ENCODE measurements at places on chromosomes 3 and 15.

GRCh38 chr15:88400084-88400483, 67.1 kb downstream of the MRPL46 start:
- no peaks in the 10 kb centered on the region for H3K27me3 ChIP-seq
- no peaks in the 10 kb centered on the region for H3K36me3 ChIP-seq
- no peak overlapping the region for H3K27ac ChIP-seq
- no peak overlapping the region for H3K4me3 ChIP-seq

GRCh38 chr3:127479449-127479848, 111.1 kb downstream of the TPRA1 start:
- no peaks in the 10 kb centered on the region for H3K4me1 ChIP-seq
- no peaks in the 10 kb centered on the region for H3K36me3 ChIP-seq
- H3K4me3 ChIP-seq: no peak overlapping the region
- no peak overlapping the region for H3K27ac ChIP-seq

DNA sequence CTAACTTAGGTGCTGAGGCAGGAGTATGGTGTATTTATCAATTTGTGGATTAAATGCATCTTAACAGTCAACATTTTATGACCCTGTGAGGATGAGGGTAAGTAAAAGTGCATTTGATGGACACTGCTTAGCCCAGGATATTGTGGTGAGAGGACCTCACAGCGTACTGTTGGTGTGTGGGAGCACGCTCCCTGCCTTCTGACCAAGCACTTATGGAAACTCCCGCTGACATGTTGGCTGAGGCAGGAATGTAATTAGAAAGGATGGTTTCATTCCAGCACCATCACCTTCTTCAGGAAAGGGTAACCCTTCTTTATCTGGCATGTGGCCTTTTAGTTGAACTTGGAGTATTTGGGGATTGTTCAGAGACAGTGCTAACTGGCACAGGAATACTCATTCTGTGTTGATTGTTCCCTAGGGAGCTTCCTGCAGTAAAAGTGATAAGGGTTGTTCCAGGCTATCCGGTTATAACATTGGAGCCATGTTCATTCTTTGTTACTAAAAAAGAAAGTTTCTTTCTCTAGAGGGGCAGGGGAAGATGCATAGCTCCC, 11.7 kb upstream of the FSTL1 start:
- H3K4me3 ChIP-seq: no peak overlapping the region
- H3K4me1 ChIP-seq: no peaks in the 10 kb centered on the region
- H3K36me3 ChIP-seq: no peaks in the 10 kb centered on the region
- H3K27ac ChIP-seq: no peak overlapping the region

DNA sequence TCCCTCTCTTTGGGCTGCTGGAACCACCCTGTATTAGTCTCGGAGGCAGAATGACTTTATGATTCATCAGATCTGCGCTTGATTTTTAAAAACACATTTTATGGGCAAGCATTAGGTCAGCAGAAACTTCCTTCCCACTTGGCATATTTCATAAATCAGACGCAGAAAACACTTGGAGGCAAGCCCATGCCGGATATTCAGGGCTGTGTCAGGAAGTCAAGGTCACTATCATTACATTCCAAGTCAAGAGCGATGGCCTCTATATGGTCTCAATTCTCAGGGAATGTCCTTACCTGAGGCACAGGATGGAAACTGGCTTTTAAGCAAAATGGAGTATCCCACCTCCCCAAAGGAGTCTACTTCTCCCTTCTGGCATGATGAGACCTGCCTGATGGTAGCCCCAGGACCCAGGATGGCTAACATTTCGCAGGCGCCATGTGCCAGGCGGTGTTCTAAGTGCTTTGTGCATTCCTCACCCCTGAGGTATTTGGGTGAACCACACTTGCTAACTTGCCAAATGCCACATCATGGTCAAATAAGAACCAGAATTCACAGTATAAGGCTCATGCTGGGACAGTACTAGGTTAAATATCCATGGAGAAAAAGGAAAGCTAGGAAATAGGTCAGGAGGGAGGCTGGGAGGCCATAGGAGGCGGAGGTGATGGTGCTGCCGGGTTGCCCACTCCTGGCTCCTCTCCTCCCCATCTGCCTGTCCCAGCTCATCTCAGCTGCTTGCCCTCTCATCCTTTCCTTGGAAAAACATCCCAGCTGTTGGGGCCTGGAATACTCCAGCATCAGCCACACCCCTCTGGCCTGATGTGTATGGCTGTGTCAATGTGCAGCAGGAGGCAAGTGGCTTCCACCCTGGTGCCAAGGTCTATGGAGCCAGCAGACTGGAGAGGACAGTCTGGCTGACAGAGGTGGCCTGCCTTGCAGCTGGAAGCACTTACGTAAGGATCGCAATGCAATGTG, 18.8 kb downstream of the BCL2L10 start:
- H3K36me3 ChIP-seq: no peaks in the 10 kb centered on the region
- no peaks in the 10 kb centered on the region for H3K27me3 ChIP-seq
- H3K27ac ChIP-seq: no peak overlapping the region
- DNase-seq: peak; percentile 88
- no peak overlapping the region for H3K4me3 ChIP-seq
- no peaks in the 10 kb centered on the region for H3K4me1 ChIP-seq

DNA sequence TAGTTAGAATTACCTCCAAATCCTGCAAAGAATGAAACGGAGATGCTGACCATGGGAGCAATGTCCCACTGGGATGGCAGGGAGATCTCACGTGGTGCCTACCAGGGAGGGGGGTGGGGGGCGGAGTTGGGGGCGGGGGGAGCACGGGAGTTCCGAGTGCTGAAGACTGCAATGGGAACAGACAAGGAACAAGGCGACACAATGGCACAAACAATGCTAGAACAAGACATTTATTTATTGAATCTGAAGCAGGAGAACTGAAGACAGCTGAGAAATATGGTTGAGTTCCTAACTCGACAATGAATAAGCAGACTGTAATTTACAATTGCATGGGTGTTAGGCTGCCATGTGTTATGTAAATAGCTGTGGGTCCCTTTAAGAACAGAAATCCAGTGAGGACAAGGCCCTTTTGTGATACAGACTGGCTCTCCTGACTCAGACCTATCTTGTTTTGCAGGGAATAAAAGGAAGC, 91.2 kb downstream of the AQP9 start:
- H3K36me3 ChIP-seq: no peaks in the 10 kb centered on the region
- H3K4me3 ChIP-seq: no peak overlapping the region
- DNase-seq: peak; percentile 36
- peaks cover 21% of the 10 kb centered on the region for H3K4me1 ChIP-seq

GRCh38 chr15:84949845-84950569, 31.6 kb upstream of the PDE8A start:
- no peak for DNase-seq
- no peak overlapping the region for H3K4me3 ChIP-seq
- H3K36me3 ChIP-seq: no peaks in the 10 kb centered on the region
- H3K27me3 ChIP-seq: no peaks in the 10 kb centered on the region
- H3K27ac ChIP-seq: no peak overlapping the region

- no peak for DNase-seq
- no peak overlapping the region for H3K4me3 ChIP-seq
- H3K27ac ChIP-seq: no peak overlapping the region
- H3K27me3 ChIP-seq: no peaks in the 10 kb centered on the region
- H3K36me3 ChIP-seq: no peaks in the 10 kb centered on the region
These were observed 11.6 kb upstream of the EPB42 start for GRCh38 chr15:43232289-43232874.

DNA sequence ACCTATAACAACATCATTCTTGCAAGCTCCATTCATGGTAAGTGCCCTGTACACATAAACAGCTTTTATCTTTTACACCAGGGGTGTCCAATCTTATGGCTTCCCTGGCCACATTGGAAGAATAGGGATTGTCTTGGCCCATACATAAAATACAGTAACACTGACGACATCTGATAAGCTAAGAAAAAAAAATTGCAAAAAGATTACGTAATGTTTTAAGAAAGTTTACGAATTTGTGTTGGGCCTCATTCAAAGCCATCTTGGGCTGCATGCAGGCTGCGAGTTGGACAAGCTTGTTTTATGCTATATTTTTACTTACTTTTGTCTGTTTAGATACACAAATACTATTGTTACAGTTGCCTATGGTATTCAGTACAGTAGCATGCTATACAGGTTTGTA, 31.6 kb downstream of the ZNF654 start:
- no peaks in the 10 kb centered on the region for H3K4me1 ChIP-seq
- H3K4me3 ChIP-seq: no peak overlapping the region
- peaks cover 19% of the 10 kb centered on the region for H3K36me3 ChIP-seq
- H3K27me3 ChIP-seq: no peaks in the 10 kb centered on the region
- H3K27ac ChIP-seq: no peak overlapping the region

- no peaks in the 10 kb centered on the region for H3K4me1 ChIP-seq
- no peaks in the 10 kb centered on the region for H3K27me3 ChIP-seq
- DNase-seq: no peak
- no peak overlapping the region for H3K4me3 ChIP-seq
- H3K36me3 ChIP-seq: no peaks in the 10 kb centered on the region
These were observed 40.6 kb upstream of the KCNH8 start for GRCh38 chr3:19107719-19108118.

GRCh38 chr3:104452697-104453096, 914.0 kb upstream of the ALCAM start:
- no peaks in the 10 kb centered on the region for H3K27me3 ChIP-seq
- H3K36me3 ChIP-seq: no peaks in the 10 kb centered on the region
- H3K4me1 ChIP-seq: no peaks in the 10 kb centered on the region
- H3K27ac ChIP-seq: no peak overlapping the region

- peaks cover 19% of the 10 kb centered on the region for H3K27me3 ChIP-seq
- no peaks in the 10 kb centered on the region for H3K4me1 ChIP-seq
- no peaks in the 10 kb centered on the region for H3K36me3 ChIP-seq
- H3K27ac ChIP-seq: no peak overlapping the region
These were observed 420 bp downstream of the KCNH8 start for GRCh38 chr3:19148768-19149091.

- H3K4me1 ChIP-seq: peaks cover 64% of the 10 kb centered on the region
- H3K27me3 ChIP-seq: no peaks in the 10 kb centered on the region
- peak overlapping the region; percentile 98 for H3K27ac ChIP-seq
- H3K36me3 ChIP-seq: peaks cover 29% of the 10 kb centered on the region
- no peak overlapping the region for H3K4me3 ChIP-seq
- DNase-seq: peak; percentile 65
These were observed 27.5 kb downstream of the MASP1 start for GRCh38 chr3:187264021-187264420.

DNA sequence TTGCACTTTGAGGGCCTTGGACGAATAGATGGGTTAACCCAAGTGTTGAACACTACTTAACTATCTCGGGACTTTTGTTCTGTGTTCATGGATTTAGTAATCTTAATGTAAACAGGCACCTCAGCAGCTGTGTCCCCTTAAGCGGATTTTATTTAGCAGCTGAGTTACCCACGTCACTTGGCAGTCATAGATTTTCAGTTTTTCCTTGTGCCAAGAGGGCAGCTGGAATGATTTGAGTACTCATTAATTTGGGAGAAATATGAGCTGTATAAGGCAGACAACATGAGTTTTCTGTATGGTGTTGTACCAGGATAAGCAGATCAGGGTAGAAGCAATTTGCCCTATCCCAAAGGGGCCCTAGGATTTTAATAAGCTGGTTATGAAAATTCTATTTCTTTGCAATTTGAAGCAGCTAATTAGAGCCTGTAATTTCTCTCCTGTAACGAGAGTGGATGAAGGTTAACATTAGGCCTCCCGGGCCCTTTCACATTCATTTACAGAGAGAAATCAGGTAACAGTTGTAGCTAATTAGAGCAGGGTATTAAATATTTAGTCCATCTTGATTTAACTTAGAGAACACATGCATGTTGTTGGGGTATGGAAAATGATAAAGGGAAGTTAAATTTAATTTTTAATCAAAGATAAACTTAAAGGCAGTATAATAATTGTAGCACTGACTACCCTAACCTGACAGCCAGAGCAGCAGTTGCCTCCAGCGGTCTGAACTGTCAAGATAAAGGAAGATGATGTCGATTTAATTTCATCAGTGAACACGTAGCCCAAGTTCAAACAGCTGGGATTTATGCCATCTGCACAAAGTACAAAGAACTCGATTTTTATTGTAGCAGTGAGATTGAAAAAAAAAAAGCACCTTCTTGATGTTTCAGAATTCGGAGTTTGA, 194.5 kb downstream of the LRTM1 start:
- H3K27ac ChIP-seq: no peak overlapping the region
- no peaks in the 10 kb centered on the region for H3K27me3 ChIP-seq
- no peak for DNase-seq
- no peaks in the 10 kb centered on the region for H3K36me3 ChIP-seq
- H3K4me3 ChIP-seq: no peak overlapping the region

GRCh38 chr3:194103505-194103904, 32.4 kb upstream of the HES1 start:
- no peak overlapping the region for H3K27ac ChIP-seq
- H3K4me1 ChIP-seq: no peaks in the 10 kb centered on the region
- no peak overlapping the region for H3K4me3 ChIP-seq
- H3K27me3 ChIP-seq: no peaks in the 10 kb centered on the region

DNA sequence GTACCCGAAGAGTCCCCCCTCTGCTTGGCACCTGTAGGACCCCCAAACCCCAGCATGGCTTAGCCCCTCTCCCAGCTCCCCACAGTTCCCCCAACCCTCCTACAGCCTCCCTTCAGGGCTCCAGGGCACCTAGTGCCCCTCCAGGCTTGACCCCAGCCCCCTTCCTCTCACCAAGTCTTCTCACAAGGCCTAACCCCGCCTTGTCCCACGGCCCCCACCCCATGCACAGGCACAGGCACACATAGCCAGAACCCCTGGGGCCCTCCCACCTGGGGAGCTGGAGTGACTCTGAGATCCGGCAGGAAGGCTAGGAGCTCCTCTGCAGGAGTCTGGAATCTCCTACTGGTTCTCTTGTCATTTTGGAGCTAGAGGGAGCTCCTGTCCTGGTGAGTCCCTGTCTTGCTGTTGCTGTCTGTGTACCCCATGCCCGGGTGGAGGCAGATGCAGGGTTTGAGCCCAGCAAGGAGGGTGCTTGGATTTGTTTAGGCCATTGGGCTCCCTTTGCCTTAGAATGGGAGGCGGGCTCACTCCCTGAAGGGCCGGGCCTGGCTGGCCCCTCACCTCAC, 39.6 kb downstream of the KLF13 start:
- H3K4me3 ChIP-seq: no peak overlapping the region
- H3K36me3 ChIP-seq: no peaks in the 10 kb centered on the region
- no peak for DNase-seq

DNA sequence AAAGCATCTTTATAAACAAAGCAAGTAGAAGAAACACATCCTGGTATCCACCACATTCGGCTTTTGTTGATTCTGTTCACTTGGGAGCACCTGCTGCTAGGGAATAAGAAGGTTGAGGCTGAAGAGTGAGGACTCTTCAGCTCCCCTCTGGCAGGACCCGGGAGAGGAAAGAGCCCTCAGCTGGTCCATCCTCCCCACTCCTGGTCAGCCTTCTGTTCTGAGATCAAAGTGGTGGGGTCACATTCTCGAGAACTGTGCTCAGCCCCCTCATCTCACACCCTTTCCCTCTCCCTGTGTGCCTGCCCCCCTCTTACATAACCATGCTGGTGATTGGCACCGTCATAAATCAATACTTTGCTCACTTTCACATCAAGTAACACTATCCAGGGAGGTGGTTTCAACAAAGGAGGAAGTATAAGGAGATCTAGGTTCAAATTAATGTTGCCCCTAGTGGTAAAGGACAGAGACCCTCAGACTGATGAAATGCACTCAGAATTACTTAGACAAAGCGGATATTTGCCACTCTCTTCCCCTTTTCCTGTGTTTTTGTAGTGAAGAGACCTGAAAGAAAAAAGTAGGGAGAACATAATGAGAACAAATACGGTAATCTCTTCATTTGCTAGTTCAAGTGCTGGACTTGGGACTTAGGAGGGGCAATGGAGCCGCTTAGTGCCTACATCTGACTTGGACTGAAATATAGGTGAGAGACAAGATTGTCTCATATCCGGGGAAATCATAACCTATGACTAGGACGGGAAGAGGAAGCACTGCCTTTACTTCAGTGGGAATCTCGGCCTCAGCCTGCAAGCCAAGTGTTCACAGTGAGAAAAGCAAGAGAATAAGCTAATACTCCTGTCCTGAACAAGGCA, at the start of gene NR1I2:
Gene NR1I2 (plus strand): TSS at position 772 of the 869 bp plus-strand sequence.
- no peak within 1 kb of the TSS for H3K27ac ChIP-seq
- no peak for DNase-seq
- no peaks in the 10 kb centered on the region for H3K36me3 ChIP-seq
- H3K4me1 ChIP-seq: no peaks in the 10 kb centered on the region
- no peak within 1 kb of the TSS for H3K4me3 ChIP-seq

Data from cardiac muscle cell (in vitro differentiated cells and primary cell).